ENCODE measurements at places on chromosomes 11 and 22. TPM values are rescaled to one million over a fixed set of nuclear protein-coding genes. Genes with fewer than 3 reads are reported as not detected.

The MN1 gene
- total RNA-seq, result 2.5 TPM

The OR2AG2 gene
- not detected for total RNA-seq

The KRTAP5-8 gene
- total RNA-seq, result not detected

The RASGRP2 gene
- total RNA-seq, result 27.7 TPM

The IGF2 gene
- total RNA-seq, result 0.17 TPM

The GAS2L1 gene
- total RNA-seq, result 0.43 TPM

The TMEM25 gene
- 6.9 TPM for total RNA-seq

The MS4A6A gene
- total RNA-seq, result not detected

The MUC6 gene
- total RNA-seq, result not detected

The NXPE4 gene
- not detected for total RNA-seq

The FOLR3 gene
- not detected for total RNA-seq

The FAM180B gene
- total RNA-seq, result 0.31 TPM

The TPST2 gene
- total RNA-seq, result 43.1 TPM

The GAL gene
- total RNA-seq, result not detected

The ABTB2 gene
- 12.2 TPM for total RNA-seq

The RGL4 gene
- total RNA-seq, result 10.2 TPM

The CCDC157 gene
- 3.3 TPM for total RNA-seq

The ZNF280A gene
- total RNA-seq, result not detected

The TMPRSS4 gene
- total RNA-seq, result not detected

The C11orf21 gene
- total RNA-seq, result 7.2 TPM

The PAX6 gene
- total RNA-seq, result not detected

The P4HA3 gene
- not detected for total RNA-seq

The DENND6B gene
- total RNA-seq, result 2.2 TPM

The MS4A3 gene
- not detected for total RNA-seq

The NKAPD1 gene
- 15.8 TPM for total RNA-seq

The PNPLA3 gene
- 0.14 TPM for total RNA-seq

The IL10RA gene
- 59.8 TPM for total RNA-seq

The PPARA gene
- total RNA-seq, result 36.1 TPM

The ADM2 gene
- total RNA-seq, result 2.6 TPM

The MUC5B gene
- not detected for total RNA-seq

The MPPED2 gene
- total RNA-seq, result not detected

The KDM4D gene
- total RNA-seq, result 0.64 TPM

The APOL5 gene
- total RNA-seq, result not detected

The MCHR1 gene
- total RNA-seq, result not detected

The CRYBB2 gene
- not detected for total RNA-seq

The TPBGL gene
- total RNA-seq, result 0.14 TPM

The RIMBP3B gene
- 1.4 TPM for total RNA-seq
